Right renal pelvis (tissue), 4 donors: ENCODE measurements at places on chromosomes 4 and X.

DNA sequence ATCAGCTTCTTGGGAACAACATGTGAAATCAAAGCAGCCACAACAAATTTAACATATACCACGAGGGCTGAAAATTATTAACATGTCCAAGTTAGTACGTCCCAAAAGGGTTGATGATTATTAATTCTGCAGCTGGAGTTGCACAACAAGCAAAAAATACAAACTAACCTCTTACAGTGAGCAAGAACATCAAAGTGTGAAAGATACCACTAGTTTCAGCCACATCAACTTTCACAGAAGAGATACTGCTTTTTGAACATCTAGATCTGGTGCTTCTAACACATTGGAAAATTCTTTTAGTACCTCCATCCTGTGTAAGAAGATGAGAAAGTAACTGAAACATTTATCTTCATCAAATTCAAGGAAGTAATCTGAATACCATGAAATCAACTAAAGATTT lies 334.1 kb downstream of the PCDH7 start:
- DNase-seq = no peak

DNA sequence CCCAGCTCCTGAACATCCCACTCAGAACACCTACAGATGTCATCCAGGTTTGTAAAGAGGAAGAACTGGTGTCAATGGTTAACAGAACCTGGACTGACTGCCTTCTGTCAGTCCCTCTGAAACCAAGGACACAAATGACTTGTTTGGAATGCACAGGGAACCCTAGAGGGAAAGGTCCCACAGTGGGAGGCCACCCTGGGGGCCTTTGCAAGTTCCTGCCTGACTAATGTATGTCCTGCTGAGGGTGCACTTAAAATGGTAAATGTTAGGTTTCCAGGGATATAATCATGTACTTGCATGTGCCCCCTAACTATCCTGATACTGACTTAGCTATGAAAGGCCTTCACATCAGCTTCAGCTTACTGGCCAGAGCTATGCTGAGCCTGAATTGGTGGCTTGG lies 15.0 kb upstream of the XAGE2 start:
- no peak for DNase-seq

DNA sequence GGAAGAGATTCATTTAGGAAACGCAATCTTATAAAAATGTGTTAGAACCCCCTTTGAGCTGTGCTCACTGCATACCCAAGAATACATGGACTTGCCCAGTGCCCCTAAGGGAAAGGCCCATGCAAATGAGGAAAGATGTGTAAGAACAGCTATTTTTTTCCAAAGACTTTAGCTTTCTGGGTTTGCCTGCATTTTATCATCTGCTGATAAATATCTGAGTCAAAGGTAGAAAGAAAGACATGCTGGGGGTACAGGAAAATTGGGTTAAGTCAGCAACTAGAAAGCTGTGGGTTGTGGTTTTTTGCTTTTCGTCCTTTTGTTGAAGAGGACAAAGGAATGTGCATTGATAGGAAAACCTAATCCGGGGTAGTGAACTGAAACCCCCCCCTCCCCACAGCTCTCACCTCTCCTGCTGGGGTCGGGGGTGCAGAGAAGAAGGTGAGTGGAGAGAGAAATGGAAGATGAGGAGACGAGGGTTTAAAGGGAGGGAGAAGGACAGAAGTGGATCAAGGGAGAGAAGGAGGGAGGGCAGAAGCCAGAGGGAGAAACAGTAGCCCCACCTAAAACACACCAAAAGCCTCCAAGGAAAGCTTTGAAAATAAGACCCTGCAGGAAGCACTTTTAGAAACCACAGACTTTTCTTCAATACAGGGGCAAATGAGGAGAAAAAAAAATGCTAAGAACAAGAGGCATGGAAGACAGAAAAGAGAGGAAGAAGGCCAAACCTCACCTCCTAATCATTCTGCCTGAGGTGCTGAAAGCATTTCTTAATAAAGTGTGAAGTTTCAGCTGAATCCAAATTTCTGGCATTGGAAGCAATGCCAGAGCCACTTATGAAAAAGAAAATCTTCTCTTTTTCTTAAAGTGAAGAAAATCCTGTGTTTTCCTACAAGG lies 49.3 kb downstream of the KDR start:
- no peak for DNase-seq

DNA sequence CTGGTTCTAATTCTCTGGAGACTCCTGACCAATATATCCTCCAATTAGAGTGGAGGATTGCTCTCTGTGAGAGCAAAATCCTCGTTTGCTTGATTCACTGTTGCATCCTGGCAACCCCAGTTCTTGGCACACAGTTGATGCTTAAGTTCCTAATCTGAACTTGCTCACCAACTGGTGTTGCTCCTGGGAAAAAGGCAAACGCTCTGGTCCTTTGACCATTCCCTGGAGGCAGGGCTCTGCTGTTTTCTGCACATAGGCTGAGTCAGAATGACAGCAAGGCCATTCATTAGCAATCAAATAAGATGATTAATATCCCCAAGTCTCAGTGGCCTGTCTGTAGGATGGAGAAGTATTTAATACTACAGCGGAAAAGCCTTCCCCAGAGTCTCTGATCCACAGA lies 172.7 kb upstream of the TBC1D9 start:
- no peak for DNase-seq
